ENCODE measurements at places on chromosomes 7 and 10. TPM values are rescaled to one million over a fixed set of nuclear protein-coding genes. Genes with fewer than 3 reads are reported as not detected.

DNA sequence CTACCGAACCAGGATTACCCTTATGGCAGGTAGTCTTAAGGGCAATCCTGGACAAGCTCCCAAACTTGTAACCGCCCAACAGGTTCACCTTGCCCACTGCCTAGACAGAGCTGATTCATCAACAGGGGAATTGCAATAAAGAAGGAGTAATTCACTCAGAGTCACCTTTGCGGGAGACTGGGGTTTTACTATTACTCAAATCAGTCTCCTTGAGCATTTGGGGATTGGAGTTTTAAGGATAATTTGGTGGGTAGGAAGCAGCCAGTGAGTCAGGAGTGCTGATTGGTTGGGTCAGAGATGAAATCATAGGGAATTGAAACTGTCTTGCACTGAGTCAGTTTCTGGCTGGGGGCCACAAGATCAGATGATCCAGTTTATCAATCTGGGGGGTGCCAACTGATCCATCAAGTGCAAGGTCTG lies 25.3 kb downstream of the HK1 start:
- DNase-seq: no peak

Gene OR2A12
- total RNA-seq: not detected

Gene SYT15
- total RNA-seq: 0.46 TPM

GRCh38 chr7:47253650-47254080 lies 328.2 kb downstream of the TNS3 start:
- DNase-seq: no peak
